GOT3 (cell line): ENCODE measurements at places on chromosomes 13 and 19.
A peak's percentile ranks its signal among the peaks of the same experiment; 100 is the strongest.

- peak; percentile 20 for DNase-seq
Observed at GRCh38 chr19:355134-355533, 10.5 kb upstream of the MIER2 start.

- DNase-seq: peak; percentile 19
Observed at GRCh38 chr19:1025960-1026782, at the start of gene CNN2. TSS of gene CNN2 (plus strand) at chr19:1026608. CDS start at chr19:1026662, 54 bp downstream.

DNA sequence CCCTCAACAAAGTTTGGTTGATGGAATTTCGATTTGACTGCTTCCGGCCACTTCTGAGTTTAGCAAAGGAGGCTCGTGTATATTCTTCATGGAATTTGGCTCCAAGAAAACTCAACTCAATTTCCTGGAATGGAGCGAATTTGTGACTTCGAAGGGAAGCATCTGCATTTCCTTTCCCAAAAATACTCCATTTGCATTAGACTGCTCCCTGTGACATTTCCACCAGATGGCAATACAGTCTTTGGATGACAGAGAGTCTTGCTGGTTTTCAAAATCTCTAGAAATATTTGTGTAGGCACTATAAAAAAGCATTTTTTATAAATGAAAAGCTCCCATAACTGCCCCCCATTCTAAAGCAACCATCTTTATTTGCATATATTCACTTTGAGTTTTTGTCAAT lies 4.1 kb downstream of the C1QTNF9 start:
- DNase-seq: no peak

DNA sequence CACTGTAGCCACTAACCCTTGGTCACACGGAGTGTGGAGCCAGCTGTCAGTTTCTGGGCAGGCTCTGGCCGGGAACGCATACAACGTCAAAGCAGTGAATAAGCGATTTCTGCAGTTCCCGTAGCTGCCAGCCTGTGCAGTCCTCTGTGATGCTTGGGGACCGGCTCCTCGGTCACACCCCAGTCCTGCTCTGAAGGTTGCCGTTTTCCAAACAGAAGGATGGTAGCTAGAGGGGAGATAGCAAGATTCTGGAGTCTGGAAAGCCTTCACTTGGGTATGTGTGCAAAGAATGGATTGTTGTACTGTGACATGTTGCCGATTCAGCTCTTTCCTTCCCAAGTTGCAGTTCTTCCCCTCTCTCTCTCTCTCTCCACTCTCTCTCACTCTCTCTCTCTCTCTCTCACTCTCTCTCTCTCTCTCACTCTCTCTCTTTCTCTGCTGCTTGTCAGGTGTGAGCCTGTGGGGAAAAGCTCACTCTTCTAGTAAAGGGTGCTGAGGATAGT lies 38.7 kb upstream of the C1QTNF9 start:
- no peak for DNase-seq

DNA sequence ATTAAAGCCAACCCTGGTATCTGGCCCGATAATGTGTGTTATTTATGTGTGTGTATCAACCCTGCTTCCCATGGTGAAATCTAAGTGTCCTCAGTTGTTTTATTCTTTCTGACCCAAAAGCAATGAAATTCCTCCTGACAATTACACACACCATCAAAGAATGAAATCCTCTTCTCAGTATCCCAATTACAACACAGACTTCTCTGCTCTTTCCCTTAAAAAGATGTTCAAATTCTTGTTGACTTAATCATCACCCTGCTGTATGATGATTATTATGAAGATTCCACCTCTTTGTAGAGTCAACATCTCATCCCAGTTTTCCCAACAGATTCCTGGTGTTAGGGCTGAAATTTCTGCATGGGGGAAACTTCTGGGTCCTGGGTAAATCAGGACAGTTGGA lies 8.9 kb upstream of the TRPC4 start:
- DNase-seq: no peak

- DNase-seq: no peak
Observed at GRCh38 chr19:4913996-4914735, 4.9 kb downstream of the UHRF1 start.
